Kidney (tissue), 22 donors: ENCODE measurements at places on chromosomes 2 and 18. TPM values are rescaled to one million over a fixed set of nuclear protein-coding genes. Genes with fewer than 3 reads are reported as not detected.
A peak's percentile ranks its signal among the peaks of the same experiment; 100 is the strongest.

- no peak for DNase-seq
Measured at GRCh38 chr2:30371028-30371689, 75.9 kb upstream of the LCLAT1 start.

GRCh38 chr2:235723811-235724465, 230.1 kb downstream of the AGAP1 start:
- no peak for DNase-seq

GRCh38 chr2:152025678-152026287, 73.1 kb downstream of the CACNB4 start:
- DNase-seq: peak; percentile 90

GRCh38 chr2:153886833-153887232, 15.1 kb downstream of the GALNT13 start:
- DNase-seq: no peak

GRCh38 chr2:222572751-222573174, 83.1 kb downstream of the FARSB start:
- DNase-seq: no peak

DNA sequence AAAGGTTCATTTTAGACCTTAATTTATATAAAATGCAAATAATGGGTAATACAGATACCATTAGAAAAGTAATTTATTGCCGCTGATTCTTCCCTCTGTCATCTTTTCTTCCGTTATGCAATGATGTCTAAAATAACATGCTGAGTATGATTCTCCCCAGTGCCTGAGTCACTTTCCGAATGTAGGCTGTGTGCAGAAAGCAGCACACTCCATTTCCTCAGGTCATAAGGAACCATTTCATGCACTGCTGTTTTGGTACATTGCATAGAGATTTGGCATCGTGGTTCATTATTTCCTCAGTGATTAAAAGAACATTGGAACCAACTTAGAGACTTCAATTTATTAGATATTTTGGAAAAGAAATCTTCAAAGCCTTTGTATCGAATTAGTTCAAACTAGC, 173.5 kb downstream of the CDH2 start:
- DNase-seq: no peak

- DNase-seq: no peak
Measured at GRCh38 chr2:178767094-178768060, 39.8 kb downstream of the TTN start.

DNA sequence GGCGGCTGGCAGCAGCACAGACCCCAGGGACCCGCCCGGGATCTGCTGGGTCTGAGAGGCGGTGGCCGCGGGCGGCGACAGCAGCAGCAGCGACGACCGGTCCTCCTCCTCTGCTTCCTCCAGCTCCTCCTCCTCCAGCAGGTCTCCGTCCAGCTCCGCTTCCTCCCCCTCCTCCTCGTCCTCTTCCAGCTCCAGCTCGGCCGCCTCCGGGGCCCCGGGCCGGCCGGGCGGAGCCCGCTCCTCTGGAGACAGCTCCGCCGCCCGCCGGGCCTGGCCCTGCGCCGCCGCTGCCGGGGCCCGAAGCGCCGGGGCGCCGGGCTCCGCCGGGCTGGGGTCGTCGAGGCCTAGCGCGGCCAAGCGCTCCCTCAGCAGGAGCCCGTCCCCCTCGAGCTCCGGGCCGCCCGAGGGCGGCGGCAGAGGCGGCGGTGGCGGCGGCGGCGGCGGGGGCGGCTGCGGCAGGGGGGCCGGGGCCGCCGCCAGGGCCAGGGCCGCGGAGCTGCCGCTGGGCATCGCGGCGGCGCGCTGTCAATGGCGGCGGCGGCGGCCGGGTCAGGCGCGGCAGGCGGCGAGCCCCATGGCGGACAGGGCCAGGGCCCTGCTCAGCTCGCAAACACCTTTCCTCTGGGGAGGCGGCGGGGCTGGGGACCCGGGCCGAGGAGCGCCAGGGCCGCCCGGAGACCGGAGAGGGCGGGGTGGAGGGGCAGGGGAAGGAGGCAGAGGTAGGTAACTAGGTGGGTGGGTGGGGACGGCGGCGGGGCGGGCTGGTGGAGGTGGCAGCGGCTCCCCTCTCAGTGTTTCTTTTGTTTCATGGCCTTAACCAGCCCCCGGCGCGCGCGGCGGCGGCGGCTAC, 445 bp downstream of the MEX3C start:
- DNase-seq: peak; percentile 76

DNA sequence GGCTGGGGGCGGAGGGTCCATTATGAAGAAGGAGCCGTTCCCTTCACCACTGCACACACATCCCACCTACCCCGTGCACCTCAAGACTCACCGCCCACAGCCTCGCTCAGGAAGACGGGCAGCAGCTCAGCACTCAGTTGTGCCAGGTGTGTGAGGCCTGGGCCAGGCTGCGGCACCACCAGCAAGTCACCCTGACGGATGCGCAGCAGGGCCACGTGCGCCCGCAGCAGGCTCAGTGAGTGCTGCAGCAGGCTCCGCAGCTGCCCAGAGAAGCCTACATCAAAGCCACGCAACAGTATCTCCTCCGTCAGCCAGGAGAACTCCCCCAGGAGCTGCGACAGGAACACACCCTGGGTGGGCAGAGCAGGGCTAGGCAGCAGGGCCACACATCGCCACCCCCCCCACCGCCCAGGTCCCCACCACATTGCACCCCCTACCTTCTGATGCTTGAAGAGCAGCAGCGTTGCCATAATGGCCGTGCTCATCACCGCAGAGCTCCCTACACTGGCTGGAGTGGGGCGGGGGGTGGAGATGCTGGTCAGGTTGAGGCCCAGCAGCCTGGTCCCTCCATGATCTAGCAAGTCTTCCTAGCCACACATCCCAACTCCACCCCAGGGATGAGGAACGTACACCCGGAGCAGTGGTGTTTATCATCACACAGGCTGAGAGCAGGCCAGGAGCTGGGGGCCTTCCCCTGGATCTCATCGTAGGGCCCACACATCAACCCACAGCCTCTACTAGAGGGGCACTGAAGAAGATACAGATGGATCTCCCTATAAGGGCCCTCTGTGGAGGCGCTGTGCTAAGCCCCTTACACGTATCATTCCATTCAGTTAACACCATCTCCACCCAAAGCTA, 10.2 kb downstream of the GPAT2 start:
- no peak for DNase-seq

The TBR1 gene
- not detected for polyA plus RNA-seq

The CYP26B1 gene
- 3.1 TPM for polyA plus RNA-seq

The GULP1 gene
- 12.2 TPM for polyA plus RNA-seq

The UPP2 gene
- 20.9 TPM for polyA plus RNA-seq

The C18orf54 gene
- 0.65 TPM for polyA plus RNA-seq
